Brain pericyte (primary cell): ENCODE measurements at places on chromosomes 7 and 10.

DNA sequence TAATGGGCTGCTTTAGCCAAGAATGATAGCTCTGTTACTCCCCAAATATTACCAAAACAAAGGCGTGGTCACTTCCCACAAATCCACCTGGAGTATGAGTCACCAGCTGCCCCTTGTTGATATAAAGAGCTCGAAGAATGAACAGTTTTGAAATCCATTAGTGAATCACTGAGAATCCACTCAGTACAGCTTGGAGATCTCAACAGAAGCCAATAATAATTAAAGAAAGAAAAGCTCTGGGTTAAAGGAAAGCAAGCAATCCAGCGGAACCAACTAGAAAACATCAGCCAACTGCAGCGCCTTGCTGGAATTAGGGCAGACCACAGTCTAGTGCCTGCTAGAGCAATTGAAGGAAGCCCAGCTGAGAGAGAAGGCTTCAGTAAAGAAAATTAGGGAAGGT lies 576.0 kb upstream of the C7orf33 start:
- DNase-seq: no peak

GRCh38 chr10:112095731-112096130 lies 87.8 kb downstream of the GPAM start:
- DNase-seq: no peak

DNA sequence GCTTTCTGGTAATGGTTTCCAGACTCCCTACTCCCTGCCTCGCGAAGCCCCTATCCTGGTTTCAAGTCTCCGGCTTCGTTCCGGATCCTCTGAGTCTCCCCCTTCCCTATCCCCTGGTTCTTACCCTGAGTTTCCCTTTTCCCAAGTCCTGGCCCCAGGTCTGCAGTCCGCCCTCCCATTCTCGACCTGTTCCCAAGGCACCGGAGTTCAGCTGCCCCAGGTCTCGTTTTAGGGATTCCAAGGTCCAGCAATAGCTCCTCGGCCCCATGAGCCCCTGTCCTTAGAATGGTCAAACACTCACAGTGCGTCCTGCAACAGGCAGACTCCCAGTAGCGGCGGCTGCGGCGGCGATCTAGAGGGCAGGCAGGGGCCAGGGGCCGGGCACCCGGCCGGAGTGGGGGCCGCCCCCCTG lies 274 bp downstream of the PITX3 start:
- DNase-seq: no peak

DNA sequence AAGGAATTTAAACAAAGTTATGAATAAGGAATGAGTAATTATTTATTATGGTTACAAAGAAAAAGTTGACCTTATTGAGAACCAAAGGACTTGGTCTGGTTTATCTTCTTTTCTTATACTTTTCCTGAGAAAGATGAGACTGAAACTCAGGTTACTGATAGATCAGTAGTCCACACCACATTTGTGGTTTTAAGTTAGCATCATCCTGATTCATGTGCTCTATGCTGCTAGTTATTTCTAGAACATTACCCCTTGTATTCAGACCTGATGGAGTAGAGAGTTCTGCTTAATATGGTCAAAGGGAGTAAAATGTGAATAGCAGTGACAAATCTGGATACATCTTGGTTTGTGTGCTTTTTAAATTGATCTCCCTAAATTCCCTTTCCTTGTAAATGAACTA lies 63.8 kb downstream of the FOXP2 start:
- DNase-seq: no peak

GRCh38 chr7:55063633-55064032 lies 44.8 kb downstream of the EGFR start:
- no peak for DNase-seq

- no peak for DNase-seq
Measured at GRCh38 chr7:82036146-82036886, 266.5 kb upstream of the HGF start.

GRCh38 chr10:125020871-125021270 lies 78.9 kb downstream of the ZRANB1 start:
- DNase-seq: no peak
